ENCODE measurements at places on chromosomes 11 and 22.

- no peak for DNase-seq
These were observed 38.5 kb downstream of the SHANK2 start for GRCh38 chr11:71213696-71214552.

DNA sequence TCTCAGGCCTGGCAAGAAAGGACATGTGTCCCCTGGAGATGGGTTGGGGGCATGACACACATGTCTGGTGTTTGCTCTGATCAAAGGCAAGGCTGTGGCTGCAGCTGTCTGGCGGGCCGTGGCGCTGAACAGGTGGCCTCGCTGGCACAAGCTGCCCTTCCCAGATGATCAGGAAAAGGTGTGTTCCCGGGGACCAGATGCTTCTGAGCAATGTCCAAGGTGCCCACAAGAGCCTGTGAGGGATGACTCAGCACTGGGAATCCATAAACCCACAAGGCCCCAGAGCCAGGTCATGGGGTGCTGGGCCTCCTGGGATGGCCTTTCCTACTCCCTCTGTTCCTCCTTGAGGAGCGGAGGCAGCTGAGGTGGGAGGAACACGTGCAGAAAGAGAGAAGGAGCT is 9.7 kb upstream of the LRP5 start:
- no peak for DNase-seq

DNA sequence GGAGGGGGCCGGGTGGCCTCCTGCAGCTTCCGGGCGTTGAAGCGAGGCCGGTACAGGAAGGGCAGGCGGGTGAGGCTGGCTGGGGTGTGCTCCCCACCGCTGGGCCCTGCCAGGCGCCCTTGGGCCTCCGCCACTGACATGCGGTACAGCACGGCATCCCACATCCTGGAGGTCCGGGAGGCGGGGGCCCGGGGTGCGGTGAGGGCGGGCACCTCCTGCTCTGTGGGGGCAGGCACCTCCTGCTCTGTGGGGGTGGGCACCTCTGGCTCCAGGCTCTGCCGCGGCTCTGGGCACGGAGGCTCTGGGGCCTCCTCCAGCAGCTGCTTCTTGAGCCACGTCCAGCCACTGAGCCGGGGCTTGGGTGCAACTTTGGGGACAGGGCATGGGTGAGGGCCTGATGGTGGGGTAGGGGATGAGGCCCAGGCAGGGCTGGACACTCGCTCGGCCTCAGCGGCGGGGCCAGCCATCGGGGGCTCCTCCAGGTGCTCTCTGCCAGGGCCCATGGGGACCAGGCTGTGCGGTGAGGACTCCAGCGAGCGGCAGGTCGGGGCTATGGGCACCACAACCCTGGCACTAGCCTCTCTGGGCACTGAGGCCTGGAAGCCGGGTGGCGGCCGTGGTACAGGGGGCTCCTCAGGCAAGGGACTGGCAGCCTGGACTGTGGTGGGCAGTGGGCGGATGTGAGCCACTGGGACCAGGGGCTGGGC is 2.3 kb downstream of the PRR33 start:
- DNase-seq, result no peak

GRCh38 chr22:46072981-46073682 is 77.2 kb upstream of the PPARA start:
- DNase-seq, result no peak
